ENCODE measurements at places on chromosomes 11 and 22. TPM values are rescaled to one million over a fixed set of nuclear protein-coding genes. Genes with fewer than 3 reads are reported as not detected.

DNA sequence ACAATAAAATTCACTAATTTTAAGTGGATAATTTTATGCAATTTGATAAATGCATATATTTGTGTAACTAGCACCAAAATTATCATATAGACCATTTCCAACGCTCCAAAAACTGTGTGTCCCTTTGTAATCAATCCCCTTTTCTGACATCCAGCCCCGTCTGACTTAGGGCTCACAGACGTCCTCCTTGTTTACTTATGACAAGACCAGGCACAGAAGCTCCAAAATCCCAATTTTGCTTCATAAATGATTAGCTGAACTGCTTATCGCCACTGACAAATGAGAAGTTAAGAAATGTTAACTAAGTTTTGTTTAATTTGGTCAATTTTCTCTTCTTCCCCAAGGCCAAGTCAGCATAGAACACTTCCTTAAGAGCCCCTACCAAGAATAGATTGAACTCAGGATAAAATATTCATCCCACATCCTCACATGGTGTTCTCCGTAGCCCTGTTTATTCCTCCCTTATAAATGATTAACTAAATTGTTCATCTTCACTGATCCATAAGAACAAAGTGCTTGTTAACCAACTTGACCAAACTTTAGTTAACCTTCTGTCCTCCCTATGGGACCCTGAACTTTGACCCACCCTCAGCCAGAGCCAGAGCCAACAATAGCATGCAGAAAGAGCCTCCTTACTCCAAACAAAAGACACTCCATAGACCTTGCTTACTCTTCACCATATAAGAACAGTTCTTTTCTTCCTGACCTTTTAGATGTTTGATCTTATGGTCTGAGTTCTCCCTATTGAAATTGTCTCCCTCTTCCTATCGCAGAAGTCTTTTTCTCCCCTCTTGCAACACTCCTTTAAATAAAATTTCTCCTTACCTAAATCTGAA, 30.8 kb upstream of the GLYAT start:
- DNase-seq = no peak

DNA sequence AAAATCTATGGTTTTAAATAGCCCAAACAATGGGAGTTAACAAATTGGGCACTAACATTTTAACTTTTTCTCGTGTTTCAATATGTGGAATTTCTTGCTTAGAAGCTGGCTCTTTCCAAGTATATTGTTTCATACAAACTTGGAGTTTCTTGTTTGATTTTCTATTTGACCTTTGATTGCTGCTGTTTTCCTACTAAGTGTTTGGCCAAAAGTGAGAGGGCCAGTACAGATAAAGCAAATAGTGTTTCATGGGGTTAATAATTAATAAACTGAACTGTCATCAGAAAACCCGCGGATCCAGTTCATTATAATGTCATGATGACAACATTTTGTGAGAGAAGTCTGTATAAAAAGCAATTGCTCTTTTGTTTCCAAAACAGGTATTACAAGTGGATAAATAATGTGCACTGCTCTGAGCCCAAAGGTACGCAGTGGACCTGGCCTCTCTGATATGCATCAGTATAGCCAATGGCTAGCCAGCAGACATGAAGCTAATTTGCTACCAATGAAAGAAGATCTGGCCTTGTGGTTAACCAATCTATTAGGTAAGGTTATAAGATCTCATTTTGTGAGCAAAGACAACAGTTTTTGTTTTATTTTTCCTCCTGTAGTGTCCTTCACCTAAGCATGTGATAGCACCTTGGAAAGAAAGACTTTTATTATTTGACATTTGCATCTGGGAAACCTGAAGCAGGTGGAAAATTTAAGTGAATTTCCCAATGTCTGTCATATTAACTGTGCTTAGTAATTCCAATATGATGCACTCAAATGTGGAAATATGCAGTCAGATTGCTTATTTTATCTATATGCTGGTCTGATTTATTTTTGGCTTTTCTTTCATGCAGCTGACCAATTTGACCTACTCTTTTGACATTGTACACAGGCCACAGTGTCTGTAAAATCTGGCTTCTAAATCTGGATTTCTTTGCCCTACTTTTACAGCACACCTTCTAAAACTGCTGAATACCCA, 8.3 kb downstream of the GAS2 start:
- no peak for DNase-seq

- DNase-seq = no peak
These were observed 2.4 kb upstream of the KAT5 start for GRCh38 chr11:65709661-65710060.

- DNase-seq = no peak
These were observed 561.6 kb downstream of the BUD13 start for GRCh38 chr11:116211147-116211546.

GRCh38 chr22:22558972-22559603, at the start of gene PRAME:
Gene PRAME (minus strand): TSS chr22:22559265. CDS start chr22:22556832, 2,433 bp downstream.
- DNase-seq = peak; percentile 71

DNA sequence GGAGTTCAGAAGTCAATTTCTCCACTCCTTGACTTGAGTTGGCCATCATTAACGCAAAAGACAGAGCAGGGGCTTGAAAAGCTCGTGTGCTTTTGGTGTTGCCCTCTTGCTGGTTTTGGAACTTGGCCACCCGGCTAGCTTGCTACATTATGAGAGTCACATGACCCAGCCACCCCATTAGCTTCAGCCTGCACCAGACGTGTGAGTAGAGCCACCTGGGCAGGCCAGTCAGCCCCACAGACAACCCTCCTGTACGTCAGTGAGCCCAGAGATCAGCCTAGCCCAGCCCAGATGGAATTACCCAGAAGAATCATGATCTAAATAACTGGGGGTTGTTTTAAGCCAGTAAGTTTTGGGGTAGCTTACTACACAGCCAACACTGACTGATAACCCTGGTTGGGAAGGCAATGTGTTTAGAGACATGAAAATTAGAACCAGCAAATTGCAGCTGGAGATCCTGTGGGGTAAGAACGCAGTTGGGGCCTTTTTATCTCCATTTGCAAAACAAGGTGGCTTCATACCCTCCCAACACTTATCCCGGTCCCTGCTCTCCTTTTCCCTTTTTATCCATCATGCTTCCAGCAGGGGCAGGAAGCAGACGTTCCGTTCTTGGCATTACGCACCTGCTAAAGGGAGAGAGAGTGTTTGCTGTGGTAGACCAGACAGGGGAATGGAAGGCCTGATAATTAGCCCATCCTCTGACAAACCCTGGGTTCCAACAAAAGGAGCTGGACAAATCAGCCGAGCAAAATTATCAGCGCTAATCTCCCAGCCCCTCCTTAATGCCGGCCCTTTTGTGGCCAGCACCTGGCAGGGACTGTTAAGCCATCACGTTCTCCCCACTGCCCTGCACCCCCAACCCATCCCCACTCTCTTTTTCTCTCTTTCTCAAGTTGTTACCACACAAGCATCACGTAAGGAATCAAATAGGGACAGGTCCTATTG, 548.7 kb upstream of the CADM1 start:
- no peak for DNase-seq

DNA sequence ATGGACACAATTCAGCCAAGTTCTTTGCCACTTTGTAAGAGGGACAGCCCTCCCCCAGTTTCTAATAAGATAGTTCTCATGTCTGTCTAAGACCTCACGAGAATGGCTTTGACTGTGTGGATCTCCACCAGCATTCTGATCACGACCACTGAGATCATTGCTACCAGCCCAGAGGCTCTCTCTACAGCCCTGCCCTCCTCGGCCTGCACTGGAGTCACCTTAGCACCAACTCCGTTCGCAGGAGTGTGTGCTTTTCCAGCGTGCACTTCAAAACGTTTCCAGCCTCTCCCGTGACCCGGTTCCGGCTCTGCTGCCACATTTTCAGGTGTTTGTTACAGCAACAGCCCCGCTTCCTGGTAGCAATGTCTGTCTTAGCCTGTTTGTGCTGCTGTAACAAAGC, 26.2 kb downstream of the TSPAN32 start:
- DNase-seq = no peak

DNA sequence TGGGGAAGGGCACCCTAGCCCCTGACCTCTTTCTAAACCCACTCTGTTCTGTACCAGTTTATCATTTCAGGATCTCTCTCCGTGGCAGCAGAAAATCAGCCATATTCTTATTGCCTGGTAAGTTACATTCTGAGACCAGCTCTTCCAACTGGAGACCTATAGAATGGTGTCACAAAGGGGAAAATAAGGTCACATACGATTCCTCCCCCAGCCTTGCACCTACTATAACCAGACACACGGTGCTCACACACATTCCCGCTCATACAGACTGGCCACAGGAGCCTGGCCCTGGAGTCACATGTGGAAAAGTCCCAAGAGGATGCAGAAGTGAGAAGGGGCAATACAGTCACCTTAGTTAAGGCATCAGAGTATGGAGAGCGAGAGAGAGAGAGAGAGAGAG, 7.5 kb downstream of the MS4A8 start:
- no peak for DNase-seq

DNA sequence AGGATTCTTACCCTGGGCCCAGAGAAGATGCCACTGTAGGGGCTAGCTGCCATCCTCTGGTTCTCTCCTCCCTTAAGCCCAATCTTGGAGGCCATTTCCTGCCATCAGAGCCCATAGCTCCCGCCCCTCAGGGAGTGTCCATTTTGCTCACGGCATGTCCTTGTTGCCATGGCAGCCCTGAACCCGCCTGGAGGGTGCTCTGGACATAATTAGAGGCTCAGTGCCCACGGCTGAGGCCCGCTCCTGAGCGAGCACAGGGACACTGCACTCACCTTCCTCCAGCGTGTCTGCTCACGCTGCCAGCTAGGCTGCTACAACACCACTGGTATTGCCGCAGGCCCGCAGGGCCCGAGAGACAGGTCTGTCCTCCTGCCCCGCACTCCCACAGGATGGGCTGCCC, 11.1 kb upstream of the SUSD2 start:
- no peak for DNase-seq

DNA sequence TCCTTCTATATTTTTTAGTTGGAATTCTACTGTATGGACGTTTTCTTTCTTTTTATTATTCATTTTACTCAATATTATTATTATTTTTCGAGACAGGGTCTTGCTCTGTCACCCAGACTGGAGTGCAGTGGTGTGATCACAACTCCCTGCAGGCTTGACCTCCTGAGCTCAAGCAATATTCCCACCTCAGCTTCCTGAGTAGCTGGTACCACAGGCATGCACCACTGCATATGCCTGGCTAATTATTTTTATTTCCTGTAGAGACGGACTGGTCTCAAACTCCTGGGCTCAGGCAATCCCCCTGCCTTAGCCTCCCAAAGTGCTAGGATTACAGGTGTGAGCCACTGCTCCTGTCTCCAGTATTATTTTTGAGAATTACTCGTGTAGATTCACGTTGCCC, 34.0 kb upstream of the CCDC134 start:
- DNase-seq = no peak

DNA sequence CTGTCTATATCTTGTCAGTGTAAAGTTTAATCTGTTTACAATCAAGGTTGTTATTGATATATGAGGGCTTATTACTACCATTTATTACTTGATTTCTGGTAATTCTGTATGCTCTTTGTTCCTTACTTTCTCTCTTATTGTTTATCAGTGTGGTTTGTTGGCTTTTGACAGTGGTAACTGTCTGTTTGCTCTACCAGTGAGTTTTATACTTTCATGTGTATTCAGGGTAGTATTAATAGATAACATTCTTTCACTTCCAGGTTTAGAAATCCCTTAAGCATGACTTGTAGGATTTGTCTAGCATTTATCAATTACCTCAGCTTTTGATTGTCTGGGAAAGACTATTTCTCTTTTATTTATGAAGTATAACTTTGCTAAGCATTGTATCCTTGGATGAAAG, 37.5 kb upstream of the SLC22A25 start:
- no peak for DNase-seq

DNA sequence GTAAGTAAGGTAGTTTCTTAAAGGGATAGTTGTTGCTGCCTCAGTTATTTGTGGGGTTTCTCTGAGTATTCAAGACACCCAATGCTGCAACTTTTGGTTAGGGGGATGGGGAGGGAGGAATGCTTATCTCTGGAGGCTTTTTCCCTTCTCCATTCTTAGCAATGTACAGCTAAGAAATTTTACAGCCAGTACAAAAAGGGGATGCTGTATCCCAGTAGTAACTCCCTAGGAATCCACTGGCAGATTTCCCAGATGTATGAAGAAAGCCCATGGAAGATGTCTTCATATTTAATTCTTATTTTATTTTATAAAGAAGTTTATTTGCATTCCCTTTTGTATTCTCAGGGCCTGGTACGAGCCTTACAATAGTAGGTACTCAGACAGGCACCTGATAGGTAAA, 154.8 kb downstream of the ENTHD1 start:
- no peak for DNase-seq

DNA sequence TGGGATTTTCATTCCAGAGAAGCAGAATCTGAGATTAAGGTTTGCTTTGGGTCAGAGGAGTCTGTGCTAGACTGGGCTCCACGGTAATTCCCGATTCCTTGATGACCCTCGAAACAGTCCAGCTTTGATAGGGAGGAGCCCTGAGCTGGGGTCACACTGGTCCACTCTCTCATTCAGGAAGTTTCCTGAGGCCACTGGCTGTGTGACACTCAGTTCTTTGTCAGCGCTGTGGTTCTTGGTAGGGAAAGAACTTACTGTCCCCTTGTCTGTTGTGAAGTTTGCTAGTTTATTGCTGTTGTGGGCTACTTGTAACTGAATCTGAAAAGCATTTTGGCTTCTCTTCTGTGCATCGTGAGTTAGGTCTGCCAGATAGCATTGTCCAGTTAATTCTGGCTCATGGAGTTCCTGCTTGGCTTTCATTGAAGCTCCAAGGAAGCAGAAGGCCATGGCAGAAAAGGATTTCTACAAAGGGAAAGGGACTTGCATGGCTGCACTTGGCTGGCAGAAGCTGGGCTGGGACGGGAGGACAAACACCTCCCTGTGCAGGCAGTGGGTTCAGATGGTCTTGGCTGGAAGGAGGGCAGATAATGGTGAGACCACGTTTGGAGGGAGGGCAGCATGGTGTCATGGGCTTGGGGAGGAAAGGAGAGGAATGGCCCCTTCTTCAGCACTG, 23.3 kb downstream of the BCR start:
- no peak for DNase-seq

DNA sequence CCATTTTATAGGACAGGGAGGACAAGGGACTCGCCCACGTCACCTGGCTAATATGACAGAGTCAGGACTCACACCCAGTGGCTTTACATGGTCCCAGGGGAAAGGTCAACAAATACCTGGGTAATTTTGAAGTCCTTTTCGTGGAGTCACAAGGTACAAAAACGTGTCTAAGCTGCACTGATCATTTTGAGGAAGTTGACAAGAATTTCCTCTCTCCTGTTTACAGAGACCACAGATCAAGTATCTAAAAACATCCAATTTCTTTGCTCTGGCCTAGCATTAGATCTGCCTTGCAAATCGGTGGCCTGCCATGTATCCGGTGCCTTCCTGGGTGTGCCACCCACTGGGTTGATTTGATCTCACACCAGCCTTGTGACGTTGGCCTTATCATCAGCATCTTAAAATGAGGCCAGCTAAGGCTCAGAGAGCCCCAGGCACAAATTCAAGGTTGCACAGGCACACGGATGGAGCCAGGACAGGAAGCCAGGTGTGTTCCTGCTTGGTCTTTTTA, 17.6 kb downstream of the GDPD5 start:
- no peak for DNase-seq

- DNase-seq = peak; percentile 64
These were observed 614 bp upstream of the ASCL2 start for GRCh38 chr11:2271077-2271326.

GRCh38 chr11:27722953-27723344, 22.7 kb upstream of the BDNF start:
- DNase-seq = no peak

GRCh38 chr22:29044657-29045176, 16.9 kb downstream of the C22orf31 start:
- DNase-seq = no peak

Gene FANCF
- 0.32 TPM for total RNA-seq

Gene UPB1
- not detected for total RNA-seq

Gene SIRT3
- 69.9 TPM for total RNA-seq

Gene CD44
- 188 TPM for total RNA-seq

Gene CD59
- total RNA-seq = 637 TPM

Gene CBLIF
- total RNA-seq = 2.6 TPM

Gene NRIP3
- 7.7 TPM for total RNA-seq

Gene SMIM35
- total RNA-seq = not detected

All from ascending aorta (tissue), 2 donors.